ENCODE measurements at places on chromosomes 2 and 18. TPM values are rescaled to one million over a fixed set of nuclear protein-coding genes. Genes with fewer than 3 reads are reported as not detected.
A peak's percentile ranks its signal among the peaks of the same experiment; 100 is the strongest.

The DGKD gene
- 31.9 TPM for total RNA-seq

The SIGLEC15 gene
- total RNA-seq, result 0.18 TPM

- no peak for DNase-seq
Observed at GRCh38 chr2:118386641-118387302, 298.5 kb downstream of the INSIG2 start.

GRCh38 chr18:56937874-56938430, 208.9 kb upstream of the BOD1L2 start:
- DNase-seq, result no peak

DNA sequence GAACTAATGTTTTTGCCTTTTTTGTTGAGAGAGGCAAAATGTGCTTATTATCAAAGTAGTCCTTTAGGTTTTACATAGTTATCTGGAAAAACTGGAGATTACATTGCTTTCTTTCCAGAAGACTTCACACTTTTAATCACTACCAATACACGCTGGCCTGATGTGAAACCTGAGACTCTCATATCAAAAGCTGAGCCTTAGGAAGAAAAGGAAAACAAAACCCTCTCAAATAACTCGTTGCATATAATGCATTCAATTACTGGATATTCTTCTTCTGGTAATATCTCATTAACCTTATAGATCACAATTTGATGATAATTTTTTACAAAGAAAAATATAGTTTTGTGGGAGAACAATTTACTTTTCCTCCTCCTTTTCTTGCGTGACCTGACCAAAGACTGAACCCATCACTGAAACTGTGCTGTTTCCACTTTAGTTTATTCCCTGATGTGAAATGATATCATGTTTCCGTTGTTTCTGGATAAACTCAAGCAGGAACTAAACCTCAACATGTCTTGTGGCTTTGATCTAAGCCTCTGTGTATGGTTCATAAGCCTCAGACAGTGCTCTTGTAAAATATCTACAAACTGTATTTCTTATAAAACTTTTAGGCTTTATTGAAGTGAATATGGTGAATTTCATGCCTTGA, 332.4 kb downstream of the GULP1 start:
- DNase-seq, result no peak

DNA sequence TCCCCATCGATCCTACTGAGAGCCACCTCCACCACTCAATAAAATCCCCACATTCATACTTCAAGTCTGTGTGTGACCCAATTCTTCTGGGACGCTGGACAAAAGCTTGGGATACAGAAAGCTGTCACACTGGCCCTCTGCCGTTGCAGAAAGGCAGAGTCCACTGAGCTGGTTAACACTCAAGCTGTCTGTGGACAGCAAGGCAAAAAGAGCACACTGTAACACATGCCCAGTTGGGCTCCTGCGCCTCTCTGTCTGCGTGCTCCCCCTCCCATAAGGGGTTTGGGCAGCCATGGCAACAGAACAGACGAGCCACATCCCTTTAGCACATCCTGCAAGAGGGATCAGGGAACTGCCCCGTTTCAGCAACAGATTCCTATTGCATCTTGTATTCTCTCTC, 106.9 kb upstream of the RGPD4 start:
- DNase-seq, result no peak

GRCh38 chr18:44098551-44099098, 582.1 kb upstream of the SETBP1 start:
- DNase-seq, result no peak

DNA sequence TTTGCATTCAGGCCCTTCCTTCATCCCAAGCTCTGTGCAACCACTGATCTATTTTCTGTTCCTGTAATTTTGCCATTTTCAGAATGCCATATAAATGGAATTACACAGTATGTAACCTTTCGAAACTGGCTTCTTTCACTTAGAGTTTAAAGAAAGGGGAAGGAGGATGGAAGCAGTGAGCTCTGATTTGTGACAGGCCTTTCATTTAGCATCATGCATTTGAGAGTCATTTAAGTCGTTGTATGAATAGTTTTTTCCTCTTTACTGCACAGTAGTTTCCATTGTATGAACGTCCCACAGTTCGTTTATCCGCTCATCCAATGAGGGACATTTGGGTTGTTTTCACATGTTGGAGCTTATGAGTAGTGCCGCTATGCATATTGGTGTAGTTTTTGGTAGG, 67.0 kb downstream of the LBH start:
- no peak for DNase-seq

GRCh38 chr2:181902625-181903024, 11.1 kb downstream of the ITPRID2 start:
- no peak for DNase-seq

The DNAJC5G gene
- total RNA-seq, result 0.41 TPM

- no peak for DNase-seq
Observed at GRCh38 chr2:219448776-219449341, 14.2 kb downstream of the SPEG start.

GRCh38 chr18:80103231-80103630, 5.8 kb upstream of the ADNP2 start:
- no peak for DNase-seq

The GREB1L gene
- 19.7 TPM for total RNA-seq

GRCh38 chr2:206863196-206863595, 76.1 kb upstream of the CPO start:
- DNase-seq, result no peak

- DNase-seq, result no peak
Observed at GRCh38 chr2:113263546-113263945, 15.2 kb downstream of the PAX8 start.

- DNase-seq, result no peak
Observed at GRCh38 chr2:166773308-166773949, 114.9 kb upstream of the XIRP2 start.

The NEU2 gene
- not detected for total RNA-seq

The RANBP2 gene
- 64.8 TPM for total RNA-seq

The TIGD1 gene
- 2.8 TPM for total RNA-seq

- DNase-seq, result no peak
Observed at GRCh38 chr2:171167352-171167997, 6.8 kb upstream of the TLK1 start.

DNA sequence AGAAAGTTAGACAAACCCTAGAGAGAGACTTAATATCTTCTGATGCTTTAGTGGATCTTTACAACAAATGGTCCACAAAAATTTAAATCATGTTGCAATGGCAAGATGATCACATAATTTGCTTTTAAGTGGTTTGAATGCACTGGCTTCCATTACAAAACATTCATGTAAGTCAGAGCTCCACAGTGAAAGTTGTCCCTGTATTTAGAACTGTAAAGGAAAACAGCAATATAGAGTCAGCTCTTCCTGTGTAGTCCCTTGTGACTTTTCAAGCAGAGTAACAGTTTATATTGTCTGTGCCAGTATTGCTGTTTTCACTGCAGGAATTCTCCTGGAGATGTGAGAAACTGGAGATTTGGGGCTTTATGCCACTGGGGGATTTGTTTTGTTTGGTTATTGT, 77.7 kb downstream of the MEIS1 start:
- DNase-seq, result no peak

The CCDC141 gene
- total RNA-seq, result 97.5 TPM

DNA sequence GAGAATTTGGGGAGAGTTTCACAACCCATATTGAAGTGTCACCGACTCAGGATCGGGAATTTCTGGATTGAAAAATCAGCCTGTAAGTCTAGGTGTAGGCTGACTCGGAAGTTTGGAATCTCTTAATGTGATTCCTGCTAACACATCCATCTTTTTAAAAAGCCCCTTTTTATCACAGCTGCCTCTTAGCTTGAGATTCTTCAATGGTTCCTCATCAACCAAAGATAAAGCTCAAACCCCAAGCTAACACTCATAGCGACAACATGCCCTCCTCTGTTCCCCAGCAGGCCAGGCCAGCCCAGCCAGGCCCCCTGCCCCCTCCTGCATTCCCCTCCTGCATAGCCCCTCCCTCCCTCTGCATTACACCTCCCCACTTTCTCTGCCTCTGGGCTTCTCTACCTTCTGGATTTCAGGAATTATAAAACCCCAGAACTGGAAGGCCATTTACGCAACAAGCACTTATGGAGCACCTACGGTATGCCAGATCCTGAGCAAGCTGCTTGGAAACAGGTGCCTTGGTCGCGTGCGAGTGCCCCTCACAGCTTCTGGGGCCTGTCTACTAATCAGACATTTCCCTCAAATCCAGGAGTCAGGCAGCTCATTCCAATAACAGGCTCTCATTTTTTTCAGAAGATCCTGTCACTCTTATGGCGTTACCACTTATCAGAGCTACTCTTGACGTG, 63.4 kb downstream of the EMX1 start:
- no peak for DNase-seq

DNA sequence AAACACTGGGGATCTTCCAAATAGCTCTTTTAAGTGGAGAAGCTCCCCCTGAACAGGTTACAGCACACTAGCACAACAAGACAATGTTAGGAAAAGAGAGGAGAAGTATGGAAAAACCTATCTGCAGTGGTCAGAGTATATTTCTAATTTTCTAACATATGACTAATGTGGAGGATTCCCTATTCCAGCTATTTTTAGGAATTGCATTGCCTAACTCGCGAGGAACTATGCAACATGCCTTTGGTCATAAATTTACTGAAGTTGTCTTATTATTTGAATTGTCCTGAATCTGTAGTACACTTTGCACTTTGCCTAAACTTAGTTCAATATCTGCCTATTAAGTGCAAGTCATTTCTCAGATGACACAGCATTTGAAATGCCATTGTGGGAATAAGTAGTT, 381.4 kb downstream of the CCDC85A start:
- DNase-seq, result no peak

DNA sequence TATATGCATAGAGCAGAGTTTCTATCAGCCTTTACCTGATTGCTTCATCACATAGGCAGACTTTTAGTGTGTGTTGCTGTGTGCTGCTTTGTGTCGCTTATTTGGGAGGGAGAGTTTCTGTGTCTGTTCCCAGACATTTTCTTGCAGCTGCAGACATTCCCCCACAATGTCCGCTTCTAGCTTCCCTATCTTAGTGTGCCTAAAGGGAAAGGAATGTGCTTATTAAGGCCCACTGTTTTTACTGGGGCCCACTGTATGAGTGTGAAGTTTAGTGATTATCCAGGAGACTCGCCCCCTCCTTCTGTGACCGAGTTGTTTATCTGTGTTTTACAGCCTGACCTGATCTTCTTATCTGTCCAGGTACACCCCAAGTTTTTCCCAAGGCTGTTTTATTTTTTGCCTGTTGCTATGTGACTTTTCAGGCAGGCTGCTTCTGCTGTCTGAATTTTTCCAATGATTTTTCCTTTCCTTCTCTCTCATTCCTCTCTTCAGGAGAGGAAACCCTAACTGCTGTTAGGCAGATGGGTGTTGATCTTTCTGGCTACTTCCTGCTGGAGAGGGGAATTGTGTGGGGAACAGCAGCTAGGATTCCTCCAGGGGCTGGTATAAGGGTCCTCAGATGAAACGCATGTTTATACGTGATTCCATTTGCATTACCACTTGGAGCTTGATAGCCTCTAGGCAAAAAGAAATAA, 47.6 kb downstream of the STK17B start:
- no peak for DNase-seq

DNA sequence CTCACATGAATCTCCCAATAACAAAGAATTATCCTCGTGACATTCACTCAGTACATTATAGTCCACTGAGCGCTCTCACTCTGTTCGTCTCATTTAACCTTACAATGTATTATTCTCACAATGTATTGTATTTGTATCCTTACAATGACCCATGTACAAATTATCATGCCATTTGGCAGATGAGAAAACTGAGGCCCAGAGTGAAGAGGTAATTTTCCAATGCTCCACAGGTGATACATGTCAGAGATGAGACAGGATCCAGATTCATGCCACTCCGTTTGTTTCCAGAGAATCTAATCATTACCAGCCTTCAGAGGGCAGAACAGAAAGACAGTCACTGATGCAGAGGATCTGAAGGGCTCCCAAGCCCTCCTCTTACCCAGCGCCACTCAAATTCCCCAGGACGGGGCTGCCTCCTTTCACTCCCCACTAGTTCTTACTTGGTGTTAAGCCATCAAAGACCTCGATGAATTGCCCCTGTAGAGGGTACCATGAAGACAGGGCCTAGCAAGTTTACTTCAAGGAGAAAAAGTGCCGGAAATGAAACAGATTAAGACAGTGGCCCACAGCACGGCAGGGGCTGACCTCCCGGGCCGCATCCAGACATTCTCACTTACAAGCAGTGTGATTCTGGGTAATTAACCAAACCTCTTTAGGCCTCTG, 98.4 kb upstream of the MBOAT2 start:
- no peak for DNase-seq

DNA sequence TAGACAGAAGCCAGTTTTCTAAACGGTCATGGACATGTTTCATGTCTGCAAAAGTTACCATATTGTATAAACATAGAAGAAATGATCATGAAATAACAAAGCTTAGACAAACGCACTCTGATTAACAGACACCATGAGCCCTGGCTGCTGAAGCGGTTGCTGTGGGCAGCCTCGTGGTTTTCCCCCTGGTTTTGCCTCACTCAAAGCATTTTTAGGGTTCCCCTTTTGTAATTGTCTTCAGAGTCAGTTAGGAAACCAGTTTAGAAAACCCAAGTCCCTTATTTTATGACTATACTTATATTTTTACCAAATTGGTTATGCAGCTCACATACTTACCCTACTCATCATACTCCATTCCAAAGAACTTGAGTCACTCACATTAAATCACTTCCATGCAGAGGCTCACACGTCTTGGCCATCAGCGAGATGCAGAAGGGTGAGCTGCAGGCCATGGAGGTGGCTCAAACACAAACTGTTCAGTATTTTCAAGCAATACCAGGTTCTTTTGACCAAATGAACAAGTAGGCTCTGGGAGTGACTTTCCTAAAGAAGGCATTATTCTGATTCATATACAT, 105.6 kb upstream of the SALL3 start:
- no peak for DNase-seq

GRCh38 chr2:128585706-128586105, 267.0 kb upstream of the HS6ST1 start:
- no peak for DNase-seq

DNA sequence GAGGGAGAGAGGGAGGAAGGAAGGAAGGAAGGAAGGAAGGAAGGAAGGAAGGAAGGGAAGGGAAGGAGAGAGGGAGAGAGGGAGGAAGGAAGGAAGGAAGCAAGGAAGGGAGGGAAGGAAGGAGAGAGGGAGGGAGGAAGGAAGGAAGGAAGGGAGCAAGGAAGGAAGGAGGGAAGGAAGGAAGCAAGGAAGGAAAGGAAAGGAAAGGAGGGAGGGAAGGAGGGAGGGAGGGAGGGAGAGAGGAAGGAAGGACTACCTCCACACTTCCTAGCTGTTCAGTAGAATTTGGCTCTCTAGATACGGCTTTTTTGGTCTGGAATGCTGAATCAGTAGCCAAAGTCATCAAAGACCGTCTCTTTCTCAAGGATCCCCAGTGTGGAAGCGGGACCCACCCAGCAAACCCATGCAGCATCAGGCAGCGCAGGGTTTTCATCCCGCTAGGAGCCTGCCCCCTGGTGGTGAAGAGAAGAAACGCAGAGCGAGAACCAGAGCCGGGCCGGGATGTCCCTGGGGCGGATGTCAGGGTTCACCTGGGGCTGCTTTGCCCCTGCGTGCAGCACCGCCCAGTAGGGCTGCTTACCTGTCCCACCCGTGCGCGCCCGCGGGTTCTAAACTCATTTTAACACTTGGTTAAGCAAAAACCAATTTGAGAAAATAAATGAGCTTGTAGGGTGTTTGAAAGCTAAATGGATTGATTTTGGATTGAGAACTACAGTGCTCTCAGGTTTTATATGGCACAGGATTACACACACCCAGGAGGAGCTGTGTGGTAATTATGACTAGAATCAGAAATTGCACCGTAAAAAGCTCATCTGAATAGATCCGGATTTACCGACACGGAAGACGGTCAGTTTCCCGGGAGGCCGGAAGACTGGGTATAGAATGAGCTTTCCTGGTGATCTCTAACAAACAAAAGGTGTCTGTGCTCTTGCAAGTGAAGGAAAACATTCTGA, 48.1 kb upstream of the ARL4C start:
- peak; percentile 62 for DNase-seq
